Peyer's patch (tissue), 4 donors: ENCODE measurements at places on chromosomes 1 and 21. TPM values are rescaled to one million over a fixed set of nuclear protein-coding genes. Genes with fewer than 3 reads are reported as not detected.

DNA sequence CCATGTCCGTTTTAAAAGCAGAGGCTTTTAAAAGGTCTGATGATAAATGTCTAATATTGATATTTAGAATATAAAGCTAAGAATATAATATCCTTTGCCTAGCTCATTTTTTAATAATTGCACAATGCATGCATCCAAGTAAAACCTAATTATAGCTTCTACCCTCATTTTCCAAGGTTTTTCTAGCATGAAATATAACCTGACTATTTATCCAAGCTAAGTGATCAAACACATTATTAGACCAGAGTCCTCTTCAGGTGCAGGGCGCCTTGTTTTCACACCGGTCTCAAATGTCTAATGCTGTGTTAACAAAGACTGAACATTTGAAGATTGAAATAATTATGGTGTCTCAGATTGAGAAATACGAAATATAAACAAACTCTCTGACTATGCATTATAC lies 648.9 kb upstream of the CXADR start:
- no peak overlapping the region for H3K27ac ChIP-seq
- DNase-seq: no peak
- H3K4me1 ChIP-seq: no peaks in the 10 kb centered on the region
- H3K4me3 ChIP-seq: no peak overlapping the region
- H3K36me3 ChIP-seq: no peaks in the 10 kb centered on the region

- no peak overlapping the region for H3K4me3 ChIP-seq
- H3K36me3 ChIP-seq: no peaks in the 10 kb centered on the region
- DNase-seq: no peak
- H3K27ac ChIP-seq: no peak overlapping the region
Observed at GRCh38 chr1:92563457-92564216, 76.9 kb upstream of the GFI1 start.

NEGR1 gene
- 2.5 TPM for total RNA-seq

C4BPB gene
- 5.3 TPM for total RNA-seq
